ENCODE measurements at places on chromosomes 1 and 21. TPM values are rescaled to one million over a fixed set of nuclear protein-coding genes. Genes with fewer than 3 reads are reported as not detected.

Gene CHIA
- polyA plus RNA-seq = 604 TPM

Gene ARL8A
- polyA plus RNA-seq = 20.4 TPM

Gene ATP1A4
- polyA plus RNA-seq = not detected

Gene ALX3
- 0.08 TPM for polyA plus RNA-seq

Gene ACTA1
- polyA plus RNA-seq = 2.7 TPM

- DNase-seq = no peak
Measured at GRCh38 chr1:103146166-103146565, 37.8 kb upstream of the COL11A1 start.

GRCh38 chr1:43851561-43852338 lies 81.9 kb upstream of the ARTN start:
- no peak for DNase-seq

DNA sequence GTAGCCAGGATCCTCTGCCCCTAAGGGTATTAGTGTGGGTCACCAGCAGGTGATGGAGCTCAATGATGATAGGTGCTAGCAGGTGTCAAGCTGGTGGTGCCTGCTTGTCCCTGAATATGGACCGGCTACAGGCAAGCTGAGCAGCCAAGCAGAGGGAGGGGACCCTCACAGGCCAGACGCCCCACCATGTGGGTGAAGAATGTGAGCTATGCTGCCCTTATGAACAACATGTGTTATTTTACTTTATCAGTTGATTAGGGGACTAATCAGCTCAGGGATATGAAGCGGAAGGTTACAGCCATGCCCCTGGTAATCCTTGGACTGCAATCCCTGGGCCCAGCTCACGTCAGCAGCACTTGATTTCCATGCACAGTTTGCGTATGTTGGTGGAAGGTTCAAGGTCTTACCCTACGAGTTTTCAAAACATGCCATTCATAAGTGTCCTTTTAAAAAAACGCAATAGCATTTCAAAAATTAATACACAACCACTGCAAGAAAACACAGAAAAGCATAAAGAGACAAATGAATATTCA lies 106.0 kb downstream of the CDC7 start:
- DNase-seq = no peak
